ENCODE measurements at places on chromosomes 2 and 18.

GRCh38 chr2:29360016-29360784 lies 245.0 kb downstream of the CLIP4 start:
- DNase-seq: no peak

GRCh38 chr2:71990122-71990521 lies 157.5 kb downstream of the CYP26B1 start:
- no peak for DNase-seq

- DNase-seq: no peak
Observed at GRCh38 chr18:69158944-69159343, 241.7 kb upstream of the DOK6 start.

DNA sequence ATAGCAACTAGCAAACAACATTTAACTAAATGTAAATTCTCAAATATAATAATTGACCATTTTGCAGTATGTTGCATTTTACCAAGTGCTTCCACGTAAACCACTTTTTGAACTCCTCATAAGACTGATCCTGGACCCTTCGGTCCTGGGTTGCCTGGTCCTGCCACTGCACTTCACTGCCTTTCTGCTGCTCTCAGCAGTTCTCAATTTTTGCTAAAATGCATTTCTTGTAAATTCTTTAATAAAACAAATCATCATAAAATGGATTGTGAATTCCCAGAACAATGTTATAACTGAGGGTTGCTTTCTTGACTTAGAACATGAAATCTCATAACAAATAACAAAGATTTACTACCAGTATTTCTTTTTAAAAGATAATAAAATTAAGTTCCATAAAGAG lies 12.9 kb upstream of the ADAM23 start:
- no peak for DNase-seq

GRCh38 chr2:200396781-200397242 lies 90.3 kb downstream of the SPATS2L start:
- DNase-seq: no peak

DNA sequence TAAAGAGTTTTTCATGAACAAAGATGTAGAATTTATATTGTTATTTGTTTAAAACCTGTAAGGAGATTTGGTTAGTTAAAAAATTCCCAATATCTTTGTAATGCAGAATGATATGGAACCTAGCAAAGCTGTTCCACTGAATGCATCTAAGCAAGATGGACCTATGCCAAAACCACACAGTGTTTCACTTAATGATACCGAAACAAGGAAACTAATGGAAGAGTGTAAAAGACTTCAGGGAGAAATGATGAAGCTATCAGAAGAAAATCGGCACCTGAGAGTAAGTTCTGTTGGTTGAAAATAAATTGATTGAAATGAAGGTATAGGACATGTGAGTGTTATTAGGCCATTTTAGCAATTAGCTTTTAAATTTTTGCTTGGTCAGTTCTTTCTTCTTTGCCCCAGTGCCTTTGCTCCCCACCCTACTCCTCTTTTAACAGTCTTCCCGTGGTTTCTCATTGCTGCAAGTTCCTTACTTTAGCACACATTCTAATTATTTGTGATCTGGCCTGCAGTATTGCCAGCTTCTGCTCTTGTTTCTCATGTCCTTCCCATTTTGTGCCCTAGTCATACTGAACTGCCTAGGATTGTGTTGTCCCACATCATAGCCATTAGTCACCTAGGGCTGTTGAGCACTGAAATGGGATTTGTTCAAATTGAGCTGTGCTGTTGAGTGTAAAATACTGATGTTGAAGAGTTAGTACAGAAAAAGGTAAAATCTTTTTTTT lies 36.6 kb downstream of the VAPA start:
- no peak for DNase-seq

GRCh38 chr2:64586883-64587481 lies 62.9 kb downstream of the AFTPH start:
- DNase-seq: peak; percentile 52

GRCh38 chr18:57931038-57931437 lies 113.0 kb upstream of the NEDD4L start:
- DNase-seq: no peak

DNA sequence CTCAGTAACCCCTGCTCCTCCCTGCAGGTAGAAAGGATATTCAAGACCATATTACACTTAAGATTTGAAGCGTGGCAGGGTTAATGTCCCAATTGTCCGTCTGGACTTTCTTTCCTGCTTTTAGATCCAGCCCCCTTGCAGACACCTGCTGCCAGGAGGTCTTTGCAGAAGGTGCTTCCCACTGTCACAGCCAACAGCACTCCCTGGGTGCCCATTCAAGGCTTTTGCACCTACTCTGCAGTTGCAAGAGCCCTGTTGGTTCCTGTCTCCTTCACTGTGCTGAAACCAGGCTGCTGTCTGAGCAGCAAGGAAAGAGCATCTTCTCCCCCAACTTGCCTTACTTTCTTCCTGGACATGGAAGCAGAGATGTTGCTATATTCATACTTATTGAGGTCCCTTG lies 1043.0 kb upstream of the POU3F3 start:
- DNase-seq: no peak

DNA sequence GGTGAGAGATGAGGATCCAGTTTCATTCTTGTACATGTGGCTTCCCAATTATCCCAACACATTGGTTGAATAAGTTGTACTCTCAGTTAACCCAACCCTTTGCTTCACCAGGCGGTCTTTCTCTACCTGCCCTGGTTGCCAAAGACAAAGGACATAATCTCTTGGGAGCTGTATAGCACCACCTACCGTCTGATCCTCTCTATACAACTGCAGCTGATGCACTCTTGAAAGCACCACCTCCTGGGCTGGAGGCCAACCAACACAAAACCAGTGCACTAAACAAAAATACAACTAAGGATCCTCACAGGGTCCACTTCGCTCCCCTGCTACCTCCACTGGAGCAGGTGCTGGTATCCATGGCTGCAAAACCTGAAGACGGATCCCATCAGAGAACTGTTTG lies 473.6 kb upstream of the NRXN1 start:
- DNase-seq: no peak

DNA sequence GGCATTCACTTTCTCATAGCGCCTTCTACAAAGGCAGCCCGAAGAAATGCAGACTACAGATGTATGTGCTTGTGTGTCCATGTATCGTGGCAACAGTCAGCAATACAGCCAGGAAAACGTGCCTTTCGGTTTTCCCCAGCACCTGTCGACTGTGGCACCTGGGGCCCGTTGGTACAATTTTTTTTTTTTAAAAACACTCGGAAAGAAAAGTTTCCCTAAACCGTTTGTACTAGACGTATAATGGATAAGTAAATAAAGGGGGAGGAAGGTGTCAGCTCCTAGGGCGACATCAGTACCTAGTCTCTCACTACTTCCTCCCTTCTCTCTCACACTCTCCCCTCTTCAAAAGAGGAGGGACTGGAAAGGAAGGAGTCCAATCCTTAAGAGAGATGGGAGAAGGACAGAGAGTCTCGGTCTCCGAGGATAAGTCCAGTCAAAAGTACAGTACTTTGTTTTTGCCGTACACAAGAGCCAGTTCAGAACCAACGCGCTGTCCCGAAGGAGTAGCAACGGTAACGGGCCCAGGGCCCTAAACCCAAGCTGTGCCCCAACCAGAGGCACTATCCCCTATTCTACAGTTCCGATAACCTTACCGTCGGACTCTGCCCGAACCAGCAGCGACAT lies 759 bp downstream of the PPP4R3B start:
- DNase-seq: peak; percentile 81

GRCh38 chr2:225911019-225911418 lies 511.5 kb downstream of the NYAP2 start:
- DNase-seq: no peak

DNA sequence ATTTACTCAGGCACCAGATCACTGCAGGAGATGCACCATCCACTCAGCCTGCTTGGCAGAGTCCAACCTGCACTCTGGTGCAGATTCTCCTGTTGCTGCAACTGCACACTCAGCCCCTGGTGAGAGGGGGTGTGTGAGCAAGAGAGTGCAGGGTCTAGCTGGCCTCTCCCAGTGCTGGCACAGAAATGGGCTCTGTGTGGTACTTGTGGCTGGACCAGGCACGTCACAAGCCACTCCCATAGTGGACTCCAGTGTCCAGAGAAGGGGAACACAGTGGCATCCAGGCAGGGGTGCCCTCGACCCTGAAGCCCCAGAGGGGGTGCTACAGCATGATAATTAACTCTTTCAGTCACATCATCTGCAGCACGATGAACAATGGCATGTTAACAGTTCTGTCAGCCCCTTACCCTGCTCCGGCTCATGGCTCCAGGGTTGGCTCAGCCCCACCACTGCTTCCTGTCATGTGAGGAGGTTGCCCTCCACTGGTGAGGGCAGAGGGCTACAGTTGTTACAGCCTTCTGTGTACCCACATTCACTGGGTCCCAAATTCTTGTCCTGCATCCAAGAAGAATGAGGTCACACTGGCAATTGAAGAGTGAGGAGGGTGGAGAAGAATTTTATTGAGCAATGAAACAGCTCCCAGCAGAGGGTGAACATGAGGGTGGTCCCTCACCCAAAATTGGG lies 135.7 kb downstream of the EVA1A start:
- DNase-seq: no peak

GRCh38 chr2:56648802-56649201 lies 465.0 kb downstream of the CCDC85A start:
- DNase-seq: no peak

DNA sequence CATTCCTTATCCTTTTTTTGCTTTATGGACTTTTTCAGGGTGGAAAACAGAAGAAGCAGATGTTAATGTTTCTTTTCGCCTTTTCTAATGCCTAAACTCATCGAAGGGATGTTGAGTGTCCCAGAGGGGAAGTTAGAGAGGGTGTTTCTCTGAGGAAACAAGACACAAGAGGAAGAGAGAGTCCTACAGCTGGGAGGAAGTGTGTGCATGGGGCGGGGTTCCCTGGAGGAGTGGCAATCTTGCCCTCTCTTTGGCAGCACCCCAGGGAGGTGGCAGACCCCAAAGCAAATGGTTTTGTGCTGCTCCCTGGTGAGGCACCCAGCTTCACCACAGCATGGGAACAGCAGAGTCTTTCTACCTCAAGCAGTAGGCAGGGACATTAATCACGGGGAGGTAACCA lies 377.6 kb downstream of the RND3 start:
- no peak for DNase-seq

GRCh38 chr2:27996156-27996922 lies 105.8 kb downstream of the BABAM2 start:
- no peak for DNase-seq

DNA sequence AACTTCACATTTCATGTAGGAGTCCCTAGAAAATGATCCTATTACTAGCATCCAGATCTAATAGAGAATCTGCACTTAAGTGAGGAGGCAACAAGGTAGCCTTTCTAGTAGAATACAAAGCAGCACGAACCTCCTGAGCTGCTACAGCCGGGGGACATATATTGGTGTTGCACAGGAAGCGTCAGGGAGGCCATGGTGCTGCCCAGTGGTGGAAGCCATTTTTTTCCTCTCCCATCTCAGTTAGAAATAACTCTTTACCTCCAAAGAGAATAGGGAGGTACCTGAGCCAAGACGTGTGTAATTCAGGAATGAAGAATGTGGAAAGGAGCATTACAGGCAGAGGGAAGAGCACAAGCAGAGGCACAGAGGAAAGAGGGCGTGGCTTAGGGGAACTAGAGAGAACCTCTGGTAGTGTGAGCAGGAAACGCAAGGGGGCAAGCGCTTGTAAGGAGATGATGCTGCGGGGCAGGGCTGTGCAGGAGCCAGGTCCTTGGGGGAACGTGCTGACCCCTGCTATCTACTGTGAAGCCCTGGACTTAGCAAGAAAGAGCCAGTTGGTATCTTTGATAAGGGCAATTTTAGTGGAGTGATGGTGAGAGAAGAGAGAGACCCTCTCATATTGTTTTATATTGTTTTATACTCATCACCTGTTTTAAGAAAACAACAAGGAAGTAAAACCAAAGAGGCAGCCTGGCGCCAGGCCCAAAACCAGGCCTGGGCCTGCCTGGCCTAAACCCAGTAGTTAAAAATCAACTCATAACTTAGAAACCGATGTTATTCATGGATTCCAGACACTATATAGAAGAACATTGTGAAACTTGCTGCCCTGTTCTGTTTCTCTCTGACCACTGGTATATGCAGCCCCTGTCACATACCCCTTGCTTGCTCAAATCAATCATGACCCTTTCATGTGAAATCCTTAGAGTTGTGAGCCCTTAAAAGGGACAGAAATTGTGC lies 50.0 kb upstream of the TTC39C start:
- peak; percentile 70 for DNase-seq

GRCh38 chr2:127094509-127095366 lies 12.2 kb downstream of the BIN1 start:
- no peak for DNase-seq

DNA sequence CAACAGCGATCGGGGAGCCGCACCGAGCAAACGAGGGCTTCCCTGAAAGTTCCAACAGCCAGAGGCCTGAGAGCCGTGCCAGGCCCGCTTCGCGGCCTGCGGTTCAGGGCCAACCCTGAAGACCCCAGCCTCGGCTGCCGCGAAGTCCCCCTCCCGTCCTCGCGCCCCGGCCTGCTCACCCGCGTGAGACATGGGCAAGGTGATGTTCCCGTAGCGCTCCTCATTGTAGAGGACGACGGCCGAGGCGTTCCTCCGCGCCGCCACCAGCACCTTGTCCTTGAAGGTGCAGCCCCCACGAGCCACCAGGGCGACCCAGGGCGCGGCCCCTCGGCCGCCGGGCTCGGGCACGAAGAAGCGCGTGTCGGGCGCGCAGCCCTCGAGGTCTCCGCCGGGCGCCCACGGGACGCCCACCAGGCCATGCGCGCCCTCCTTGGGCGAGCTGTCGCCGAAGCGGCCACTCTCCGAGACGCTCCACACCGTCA lies 510 bp downstream of the RNF149 start:
- peak; percentile 33 for DNase-seq

DNA sequence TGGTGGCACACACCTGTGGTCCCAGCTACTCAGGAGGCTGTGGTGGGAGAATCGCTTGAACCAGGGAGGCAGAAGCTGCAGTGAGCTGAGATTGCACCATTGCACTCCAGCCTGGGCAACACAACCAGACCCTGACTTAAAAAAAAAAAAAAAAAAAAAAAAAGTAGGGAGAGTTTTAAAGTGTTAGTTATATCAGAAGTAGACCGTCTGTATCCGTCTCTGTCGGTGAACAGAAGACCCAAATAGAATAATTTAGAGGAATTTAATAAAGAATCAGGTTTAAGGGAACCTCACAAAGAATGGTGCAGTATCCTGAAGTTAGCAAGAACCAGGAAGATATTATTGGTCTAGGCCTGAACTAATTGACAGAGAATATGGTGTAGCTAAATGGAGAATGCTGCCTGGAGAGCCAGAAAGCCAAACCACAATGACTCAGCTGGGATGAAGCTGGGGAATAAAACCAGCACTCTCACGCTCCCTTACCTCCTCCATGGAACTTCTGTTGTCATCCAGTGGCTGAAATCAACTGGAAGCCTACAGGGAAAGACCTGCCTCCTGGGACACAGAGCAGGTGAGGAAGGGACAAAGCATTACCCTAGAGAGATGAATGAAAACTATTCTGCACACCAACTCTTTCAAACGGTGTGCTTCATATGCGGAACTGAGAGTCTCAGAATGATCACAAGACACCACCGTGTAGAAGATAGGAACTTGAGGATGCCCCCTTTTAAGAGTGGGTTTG lies 39.1 kb upstream of the PLEKHM3 start:
- no peak for DNase-seq

DNA sequence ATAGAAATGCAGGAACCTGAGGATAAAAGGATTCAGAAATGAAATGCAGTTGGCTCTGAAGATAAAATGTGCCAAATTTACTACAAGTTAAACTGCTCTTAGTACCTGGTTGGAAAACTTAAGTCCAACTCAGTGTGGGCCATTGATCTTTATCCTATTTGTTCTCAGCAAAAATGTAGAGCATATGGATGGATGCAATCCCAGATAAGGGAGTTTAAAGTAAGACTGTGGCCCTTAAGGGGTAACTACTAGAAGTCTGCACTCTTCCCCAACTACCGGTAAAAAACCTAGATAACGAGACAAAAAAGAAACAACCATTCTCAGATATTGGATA lies 63.9 kb downstream of the MDH1 start:
- DNase-seq: no peak
